ENCODE measurements at places on chromosomes 6 and 20.

- DNase-seq, result no peak
Observed at GRCh38 chr20:46808565-46808964, 86.1 kb upstream of the EYA2 start.

GRCh38 chr6:159852877-159853276 lies 37.9 kb upstream of the MAS1 start:
- no peak for DNase-seq

DNA sequence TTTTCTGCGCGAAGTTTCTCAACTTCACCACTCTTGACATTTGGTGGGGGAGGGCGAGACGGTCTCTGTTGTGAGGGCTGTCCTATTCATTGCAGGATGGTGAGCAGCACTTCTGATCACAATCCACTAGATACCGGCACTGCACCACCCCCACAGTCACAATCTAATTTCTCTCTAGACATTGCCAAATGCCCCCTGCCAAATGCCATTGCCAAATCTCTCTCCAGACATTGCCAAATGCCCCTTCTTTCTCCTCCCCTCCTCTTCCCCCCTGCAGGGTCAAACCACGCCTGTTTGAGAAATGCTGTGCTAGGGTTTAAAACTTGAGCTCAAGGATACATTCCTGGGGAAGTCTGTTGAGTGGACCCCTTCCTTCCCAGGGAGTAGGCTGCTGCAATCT lies 603.5 kb upstream of the CDH4 start:
- no peak for DNase-seq

DNA sequence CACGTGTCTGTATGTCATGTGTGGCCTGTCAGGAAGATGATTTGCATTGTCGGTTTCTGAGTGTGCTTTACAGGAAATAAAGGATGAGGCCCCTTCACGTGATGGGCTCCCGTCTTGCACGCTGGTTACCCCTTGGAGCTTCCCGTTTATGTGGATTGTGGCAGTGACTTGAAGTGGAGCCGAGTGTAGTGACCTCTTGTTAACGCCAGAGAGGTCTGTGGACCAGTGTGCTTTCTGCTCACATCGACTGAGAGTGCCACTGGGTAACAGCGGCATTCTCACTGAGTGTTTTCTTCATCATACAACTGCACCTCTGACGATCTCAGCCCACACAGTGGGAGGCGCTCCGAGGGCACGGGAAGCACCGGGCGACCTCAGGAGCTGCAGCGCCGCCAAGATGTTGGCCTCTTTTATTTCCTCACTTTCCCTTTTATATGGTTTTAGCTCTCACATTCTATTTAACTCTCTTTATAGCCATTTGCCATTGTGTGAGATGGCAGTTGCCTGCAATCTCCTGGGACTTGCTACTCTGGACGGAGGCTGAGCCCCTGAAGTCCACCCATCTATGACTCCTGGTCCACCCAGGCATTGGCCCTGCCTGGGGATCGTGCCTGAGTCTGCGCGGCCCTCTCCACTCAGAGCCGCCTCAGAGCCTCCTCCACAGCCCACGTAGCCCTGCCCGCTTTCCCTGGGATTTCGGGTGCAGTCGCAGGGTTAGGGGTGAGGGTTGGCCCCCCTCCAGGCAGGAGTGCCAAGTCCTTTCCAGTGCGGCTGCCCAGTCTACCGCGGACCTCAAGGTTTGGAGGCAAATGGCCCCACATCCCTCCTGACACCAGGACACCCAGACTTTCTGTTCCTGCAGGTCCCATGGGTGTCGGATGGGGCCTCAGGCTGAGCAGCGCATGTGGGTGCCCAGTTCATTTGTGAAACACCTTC lies 238.9 kb downstream of the ERMARD start:
- no peak for DNase-seq

DNA sequence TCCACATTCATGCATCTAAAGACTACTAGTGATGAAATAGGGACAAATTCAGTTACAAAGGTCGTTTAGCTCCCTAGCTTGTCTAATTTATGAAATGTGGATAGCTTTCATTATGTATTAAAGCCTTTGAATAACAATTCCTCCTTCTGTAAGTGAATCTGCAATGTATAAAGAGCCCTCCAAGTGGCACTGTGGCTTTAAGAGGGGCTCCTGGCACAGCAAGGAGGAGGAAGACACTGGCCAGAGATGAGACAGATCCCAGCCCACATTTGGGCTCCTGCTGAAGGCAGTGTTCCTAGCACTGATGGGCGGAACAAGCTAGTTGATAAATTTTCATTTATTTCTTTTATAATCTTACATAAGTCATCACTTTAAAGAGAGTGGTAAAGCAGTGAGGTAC lies 17.6 kb upstream of the FUCA2 start:
- no peak for DNase-seq

DNA sequence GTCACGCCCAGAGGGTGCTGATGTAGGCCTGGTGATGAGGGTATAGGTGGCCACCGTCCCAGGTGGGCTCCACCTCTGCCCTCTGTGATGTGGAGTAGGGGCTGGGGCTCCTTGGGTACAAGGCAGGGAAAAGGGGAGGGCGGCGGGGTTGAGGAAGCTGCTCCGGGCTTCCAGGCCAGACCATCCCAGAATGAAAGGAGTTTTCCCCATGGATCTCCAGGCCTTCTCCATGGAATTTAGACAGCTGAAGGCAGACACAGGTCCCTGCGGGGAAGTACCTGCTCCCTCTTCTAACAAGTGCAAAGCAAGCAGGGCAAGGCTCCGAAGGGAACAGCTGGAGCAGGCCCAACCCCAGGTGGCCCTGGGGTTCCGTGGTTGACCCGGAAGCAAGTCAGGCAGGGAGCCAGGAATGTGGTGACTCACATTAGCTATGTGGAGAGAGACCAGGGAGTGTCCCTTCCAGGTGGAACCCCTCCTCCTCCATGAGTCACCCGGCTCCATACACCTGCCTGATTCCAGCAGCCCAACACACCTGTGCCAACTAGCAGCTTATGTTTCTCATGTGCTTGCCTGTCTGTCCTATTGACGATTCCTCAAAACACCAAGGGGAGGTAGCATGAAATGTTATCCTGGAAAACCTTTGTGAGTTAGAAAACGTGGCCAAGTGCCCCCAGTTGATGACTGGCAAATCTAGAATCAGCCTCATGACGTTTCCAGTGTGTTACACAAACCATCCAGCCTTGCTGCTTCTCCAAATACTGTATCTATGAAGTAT lies 59.7 kb upstream of the SNX9 start:
- no peak for DNase-seq

- no peak for DNase-seq
Observed at GRCh38 chr6:78611886-78612480, 255.4 kb upstream of the IRAK1BP1 start.

DNA sequence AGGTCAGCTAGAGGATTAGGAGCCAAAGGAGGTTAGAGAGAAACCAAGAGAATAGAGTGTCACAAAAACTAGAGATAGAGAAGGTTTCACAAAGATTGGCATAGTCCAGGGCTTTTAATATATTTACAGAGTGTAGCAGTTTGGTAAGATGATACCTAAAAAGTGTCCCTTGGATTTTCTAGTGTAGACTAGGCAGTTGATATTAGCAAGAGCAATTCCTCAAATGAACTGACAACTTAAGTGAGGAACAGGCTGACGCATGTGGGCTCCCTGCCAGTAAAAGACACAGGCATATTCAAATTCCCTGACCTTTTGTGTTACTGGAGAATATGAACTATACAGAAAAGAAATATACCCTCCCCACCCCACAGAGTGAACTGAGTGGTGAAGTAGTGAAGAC lies 40.1 kb downstream of the VTA1 start:
- DNase-seq, result no peak

- no peak for DNase-seq
Observed at GRCh38 chr6:163935158-163935762, 520.7 kb downstream of the QKI start.

DNA sequence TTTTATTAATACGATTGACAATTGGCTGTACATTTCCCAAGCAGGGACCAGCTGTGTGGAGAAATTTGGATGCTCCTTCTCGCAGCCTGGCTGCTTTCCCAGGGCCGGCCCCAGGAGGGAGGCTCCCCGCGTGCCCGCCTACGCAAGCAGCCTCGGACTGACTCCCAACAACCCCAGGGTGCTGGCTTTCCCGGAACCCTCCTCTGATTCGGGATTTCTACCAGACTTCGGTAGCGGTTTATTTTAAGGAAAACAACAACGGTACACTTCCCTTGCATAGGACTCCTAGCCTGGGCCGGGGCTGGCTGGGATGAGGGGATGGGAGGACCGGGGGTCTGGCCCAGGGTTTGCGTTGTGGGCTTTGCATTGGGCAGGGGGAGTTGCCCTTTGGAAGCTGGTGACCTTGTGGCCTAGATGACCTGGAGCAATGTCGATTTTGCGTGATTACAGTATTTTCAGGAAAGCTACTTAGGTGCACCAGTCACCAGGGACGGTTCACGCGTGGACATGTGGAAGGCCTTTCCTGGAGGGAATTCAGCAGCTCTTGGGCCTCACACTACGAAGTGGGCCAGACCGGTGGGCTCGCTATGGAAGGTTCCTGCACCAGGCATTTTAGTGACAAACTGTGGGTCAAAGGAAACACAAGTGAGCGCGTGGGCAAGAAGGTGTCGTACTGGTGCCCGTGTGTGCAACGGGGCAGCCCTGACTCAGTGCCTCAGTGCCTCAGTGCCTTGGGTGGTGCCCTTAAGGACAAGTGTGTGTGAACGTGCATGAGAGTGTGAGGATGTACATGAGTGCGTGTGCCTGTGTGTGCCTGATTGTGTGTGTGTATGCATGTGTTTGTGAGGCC lies 20.7 kb upstream of the PHACTR3 start:
- DNase-seq, result no peak

DNA sequence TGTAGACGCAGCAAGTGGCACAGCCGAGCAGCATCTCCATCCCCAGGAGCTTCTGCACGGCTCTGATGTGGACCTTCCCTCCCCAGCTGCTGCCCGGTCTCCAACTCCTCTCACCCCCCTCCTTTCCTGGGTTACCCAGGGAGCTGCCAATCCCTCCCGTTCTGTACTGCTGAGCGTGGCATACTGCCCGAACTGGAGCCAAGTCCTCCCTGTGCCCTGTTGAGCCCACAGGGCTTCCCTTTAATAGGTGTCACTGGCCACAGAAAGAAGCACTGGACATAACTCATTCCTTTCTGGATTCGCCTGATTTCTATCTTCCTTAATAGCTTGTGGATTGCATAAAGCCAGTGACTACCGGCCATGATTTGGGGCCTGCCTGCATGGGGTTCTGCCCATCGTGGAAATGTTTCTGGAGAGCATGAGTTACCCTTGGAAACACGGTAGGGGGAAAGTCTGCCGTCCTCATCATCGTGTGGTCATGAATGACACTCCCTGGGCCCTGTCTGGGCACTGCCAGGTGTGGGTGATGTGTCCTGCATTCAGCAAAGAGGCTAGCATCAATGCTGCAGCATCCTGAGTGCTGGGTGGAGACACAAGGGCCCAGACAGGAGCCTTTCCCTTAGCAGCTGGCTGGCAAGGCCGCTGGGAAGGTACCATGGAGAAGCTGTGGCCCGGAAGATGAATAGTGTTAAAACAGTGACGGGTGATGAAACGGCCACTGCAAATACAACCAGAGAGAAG lies 189.7 kb downstream of the SYNDIG1 start:
- DNase-seq, result no peak

DNA sequence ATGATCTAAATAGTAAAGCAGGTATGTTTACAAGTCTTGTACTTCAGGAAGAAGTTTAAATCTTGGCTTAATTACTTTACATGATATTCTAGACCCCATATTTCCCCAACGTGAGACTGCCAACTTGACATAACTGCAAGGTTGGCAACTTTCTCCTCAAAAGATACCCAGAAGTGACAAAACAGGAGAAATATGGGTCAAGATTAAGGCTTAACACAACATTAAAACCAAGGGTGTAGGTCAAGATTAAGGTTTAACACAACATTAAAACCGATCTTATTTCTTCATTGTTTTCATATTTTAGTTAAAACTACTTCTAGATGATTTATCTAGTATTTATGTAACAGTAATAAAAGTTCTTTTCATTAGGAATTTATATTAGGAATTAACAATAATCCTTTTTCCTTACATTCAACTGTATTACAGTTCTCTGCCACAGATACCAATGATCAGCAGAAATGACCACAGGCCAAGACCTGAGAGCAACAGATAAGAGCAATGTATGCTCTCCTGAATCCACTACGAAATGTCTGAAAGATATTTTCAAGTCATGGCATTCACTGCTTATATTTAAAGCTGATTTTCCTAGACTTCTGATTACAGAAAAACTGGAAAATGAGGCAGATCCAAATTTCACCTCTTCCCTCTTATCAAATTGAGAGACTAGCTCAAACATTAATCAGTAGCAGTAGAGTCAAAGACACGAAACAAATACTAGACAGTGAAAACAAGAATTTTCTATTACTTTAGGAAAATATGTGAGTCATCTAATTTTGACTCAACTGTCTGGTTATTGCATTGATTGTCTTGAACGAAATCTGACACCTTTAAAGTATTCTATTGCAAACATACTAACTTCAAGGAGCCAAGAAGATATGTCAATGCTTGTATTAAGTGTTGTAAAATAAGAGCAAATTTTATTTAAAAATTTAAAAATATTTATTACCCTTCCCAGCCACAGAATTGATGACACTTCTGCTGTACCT lies 72.3 kb downstream of the RNGTT start:
- DNase-seq, result no peak

DNA sequence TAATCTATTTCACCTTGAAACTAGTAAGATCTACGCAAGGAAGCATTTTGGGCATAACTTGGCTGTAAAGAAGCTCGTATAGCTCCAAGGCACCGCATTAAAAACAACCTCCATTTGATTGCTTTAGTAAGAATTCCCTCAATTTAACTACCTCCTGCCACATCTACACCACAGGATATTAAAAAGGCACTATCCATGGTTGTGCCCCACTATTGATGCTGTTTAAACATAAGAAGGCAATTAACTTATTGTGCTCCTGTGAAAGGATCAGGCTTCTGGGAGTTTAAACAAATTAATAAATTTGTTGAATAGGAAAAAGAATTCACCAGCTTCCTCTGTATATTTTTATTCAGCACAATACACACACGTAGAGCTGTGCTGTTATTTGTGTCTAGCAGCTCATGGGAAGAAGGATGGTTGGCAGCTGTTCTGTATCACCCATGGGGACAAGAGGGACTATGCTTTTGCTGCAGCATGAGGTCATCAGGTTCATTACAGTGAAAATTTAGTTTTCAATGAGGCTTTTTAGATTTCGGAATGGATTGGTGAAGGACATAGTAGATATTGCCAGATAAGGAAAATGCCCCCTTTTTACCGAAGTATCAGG lies 513.3 kb downstream of the HAO1 start:
- DNase-seq, result no peak

DNA sequence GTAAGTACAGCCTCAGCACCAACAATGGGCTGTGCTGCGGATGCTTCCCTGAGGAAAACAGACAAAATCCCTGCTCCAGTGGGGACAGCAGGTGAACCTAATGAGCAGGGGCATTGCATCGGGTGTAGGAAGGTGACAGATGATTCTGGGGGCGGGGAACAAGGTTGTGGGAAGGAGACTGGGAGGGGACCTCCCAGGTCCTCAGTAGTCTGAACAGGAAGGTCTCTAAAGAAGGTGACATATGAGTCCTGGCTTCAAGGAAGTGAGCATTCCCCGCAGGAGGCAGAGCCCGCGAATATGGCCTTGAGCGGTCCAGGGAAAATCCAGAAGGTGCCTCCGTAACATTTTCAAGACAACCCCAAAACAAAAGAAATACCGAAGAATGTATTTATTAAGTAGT lies 19.4 kb downstream of the ULBP1 start:
- no peak for DNase-seq

All from stimulated activated CD8-positive, alpha-beta memory T cell treated with anti-CD3 and anti-CD28 coated beads, Interleukin-15, amount 100 ng/mL, for 1 hour (primary cell).